HFF-Myc (cell line): ENCODE measurements at places on chromosomes 5 and 9.

GRCh38 chr5:33781286-33781685 lies 110.5 kb downstream of the ADAMTS12 start:
- DNase-seq, result no peak

GRCh38 chr9:133506653-133507038 lies 18.1 kb downstream of the MYMK start:
- DNase-seq, result peak; percentile 37

DNA sequence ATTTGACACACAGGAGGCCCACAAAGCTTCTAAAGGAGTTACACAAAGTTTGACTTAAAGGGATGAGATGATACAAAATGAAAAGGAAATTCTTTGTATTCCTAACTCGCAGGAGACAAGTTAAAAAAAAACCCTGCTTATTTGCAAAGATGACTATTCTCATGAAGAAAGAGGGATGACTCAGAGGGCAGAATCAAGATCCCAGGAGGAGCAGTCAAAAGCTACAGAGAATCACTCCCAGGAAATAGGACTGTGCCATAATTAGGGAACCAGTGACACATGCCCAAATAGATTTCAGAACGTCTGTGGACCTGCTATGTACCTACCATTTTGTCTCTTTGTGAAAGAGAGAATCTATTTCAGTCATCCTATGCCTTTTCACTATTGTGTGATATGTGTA lies 103.5 kb upstream of the ARRDC3 start:
- DNase-seq, result no peak

DNA sequence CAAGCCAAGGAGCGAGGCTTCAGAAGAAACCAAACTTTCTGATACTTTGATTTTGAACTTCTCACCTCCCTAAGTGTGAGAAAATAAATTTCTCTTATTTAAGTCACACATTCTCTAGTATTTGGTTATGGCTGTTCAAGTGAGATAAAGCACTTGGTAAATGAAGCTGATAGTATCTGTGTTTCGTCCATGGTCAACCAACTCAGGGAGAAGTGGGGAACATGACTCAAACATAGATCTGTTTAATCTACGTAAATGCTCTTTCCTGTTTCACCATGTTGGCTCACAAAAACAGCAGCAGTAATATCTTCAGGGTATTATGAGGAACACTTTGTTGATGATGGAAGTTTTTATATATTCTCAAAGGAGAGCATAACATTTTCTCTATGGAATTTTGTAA lies 2167.2 kb upstream of the C9orf72 start:
- DNase-seq, result no peak

- no peak for DNase-seq
Observed at GRCh38 chr5:147860641-147861025, 17.9 kb upstream of the SCGB3A2 start.

- DNase-seq, result no peak
Observed at GRCh38 chr5:151864061-151864748, 60.4 kb downstream of the GLRA1 start.

DNA sequence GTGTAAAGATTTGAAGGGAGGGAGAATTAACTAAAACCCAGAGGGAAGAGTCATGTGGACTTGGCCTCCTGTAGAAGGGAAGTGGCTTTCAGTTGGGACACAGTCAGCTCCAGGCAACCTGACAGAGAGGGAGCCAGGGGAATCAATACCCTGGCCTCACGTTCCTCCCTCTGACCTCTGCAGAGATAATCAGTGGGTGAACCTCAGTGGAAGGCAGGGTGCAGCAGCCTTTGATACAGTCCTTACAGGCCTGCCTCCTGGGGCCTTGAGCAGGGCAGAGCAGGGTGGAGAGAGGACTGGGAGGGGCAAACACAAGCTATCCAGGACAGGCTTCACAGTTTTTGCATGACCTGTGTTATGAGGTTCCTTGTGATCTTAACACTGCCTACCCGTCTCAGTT lies 61.9 kb upstream of the GPBP1 start:
- no peak for DNase-seq

GRCh38 chr5:1975898-1976765 lies 93.4 kb upstream of the IRX4 start:
- DNase-seq, result no peak

DNA sequence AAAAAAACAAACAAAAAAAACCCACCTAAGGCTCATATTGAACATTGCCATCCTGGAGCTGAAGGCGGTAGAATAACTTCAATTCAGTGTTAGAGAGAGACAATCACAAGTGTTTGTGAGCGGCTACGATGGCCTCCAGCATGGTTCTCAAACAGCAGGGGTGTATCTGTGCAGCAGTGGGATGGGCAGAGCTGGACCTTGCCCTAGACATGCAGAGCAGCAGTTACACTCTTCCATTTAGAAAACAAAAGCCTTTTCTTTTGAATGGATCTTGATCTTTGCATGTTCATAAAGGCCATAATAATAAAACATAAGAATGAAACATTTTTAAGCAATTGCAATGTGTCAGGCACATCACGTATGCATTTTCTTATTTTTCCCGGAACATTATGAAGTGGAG lies 50.3 kb downstream of the ARHGAP26 start:
- DNase-seq, result no peak

DNA sequence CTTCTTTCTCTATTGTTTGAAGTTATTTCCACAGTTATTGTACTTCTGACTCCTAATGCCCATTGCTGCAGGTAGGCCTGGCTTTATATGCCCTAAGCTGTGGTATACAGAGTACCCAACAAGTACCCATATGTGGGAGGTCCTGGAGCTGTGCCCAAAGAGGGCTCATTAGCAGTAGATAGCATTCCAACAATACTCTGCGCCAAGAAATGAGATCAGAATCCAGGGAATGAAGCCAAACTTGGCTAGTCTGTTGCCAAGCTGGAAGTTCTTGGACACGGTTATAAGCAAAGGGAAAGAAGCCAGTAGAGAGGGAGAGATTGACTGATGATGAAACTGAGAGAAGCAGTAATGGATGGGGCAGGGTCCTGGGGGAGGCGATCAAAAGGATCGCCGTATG lies 29.7 kb upstream of the FAM169A start:
- peak; percentile 15 for DNase-seq

GRCh38 chr5:160638161-160638742 lies 213.8 kb downstream of the ATP10B start:
- no peak for DNase-seq

DNA sequence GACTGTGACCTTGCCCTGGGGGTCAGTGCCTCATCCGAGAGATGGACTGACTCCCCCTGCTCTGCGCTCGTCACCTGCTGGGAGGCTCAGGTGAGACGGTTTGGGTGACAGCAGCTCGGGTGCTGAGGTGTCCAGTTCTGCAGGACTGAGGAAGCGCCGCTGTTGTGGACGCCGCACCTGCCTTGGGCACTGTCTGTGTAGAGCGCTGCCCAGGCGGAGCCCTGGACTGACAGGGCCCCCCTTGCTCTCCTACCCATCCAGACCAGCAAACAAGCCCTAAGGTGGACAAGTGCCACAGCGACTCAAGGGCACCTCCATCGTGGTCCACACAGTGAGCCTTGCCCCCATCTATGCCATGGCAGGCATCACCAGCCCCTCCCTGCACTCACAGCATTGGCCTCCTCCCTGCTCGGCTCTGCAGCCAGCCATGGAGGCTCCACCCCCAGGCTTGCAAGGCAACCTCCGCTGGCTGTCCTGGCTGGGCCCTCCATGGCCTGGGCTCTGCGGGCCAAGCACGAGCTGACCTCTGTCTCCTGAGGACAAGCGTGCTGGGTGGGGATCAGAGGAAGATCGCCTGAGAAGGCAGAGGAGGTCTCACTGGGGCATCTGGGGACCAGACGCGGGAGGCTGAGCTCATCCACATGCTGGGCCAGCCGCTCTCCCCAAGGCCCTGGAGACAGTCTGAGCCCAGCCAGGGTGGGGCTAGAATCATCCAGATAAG lies 87.1 kb upstream of the COL5A1 start:
- DNase-seq, result peak; percentile 46

- no peak for DNase-seq
Observed at GRCh38 chr5:135482381-135482933, 30.3 kb upstream of the TIFAB start.

DNA sequence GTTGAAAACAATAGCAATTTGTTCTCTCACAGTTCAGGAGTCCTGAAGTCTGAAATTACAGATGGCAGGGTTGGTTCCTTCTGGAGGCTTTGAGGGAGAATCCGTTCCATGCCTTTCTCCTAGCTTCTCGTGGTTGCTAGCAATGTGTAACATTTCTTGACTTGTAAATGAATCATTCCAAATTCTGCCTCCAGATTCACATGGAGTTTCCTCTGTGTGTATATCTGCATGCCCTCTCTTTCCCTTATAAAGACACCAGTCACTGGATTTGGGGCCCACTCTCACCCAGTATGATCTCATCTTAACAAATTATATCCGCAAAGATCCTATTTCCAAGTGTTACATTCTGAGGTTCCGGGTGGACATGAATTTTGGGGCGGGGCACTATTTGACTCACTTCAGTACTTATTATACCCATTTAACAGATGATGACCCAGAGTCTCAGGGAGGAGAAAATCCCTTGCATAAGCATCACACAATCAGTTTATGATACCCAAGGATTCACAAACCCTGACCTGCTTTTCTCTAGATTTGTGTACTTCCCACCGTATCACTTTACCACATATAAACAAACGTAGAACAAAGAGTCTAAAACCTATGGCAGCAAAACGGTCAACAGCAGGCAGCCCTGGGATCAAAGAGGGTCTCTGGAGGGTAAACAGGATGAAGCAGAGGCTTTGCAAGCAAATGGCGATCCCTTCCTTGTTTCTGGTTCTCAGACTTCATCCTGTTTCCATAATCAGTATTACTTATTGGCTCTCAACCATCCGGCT lies 93.7 kb downstream of the C9orf152 start:
- no peak for DNase-seq

- DNase-seq, result no peak
Observed at GRCh38 chr9:122367774-122368460, 2.9 kb upstream of the PTGS1 start.

DNA sequence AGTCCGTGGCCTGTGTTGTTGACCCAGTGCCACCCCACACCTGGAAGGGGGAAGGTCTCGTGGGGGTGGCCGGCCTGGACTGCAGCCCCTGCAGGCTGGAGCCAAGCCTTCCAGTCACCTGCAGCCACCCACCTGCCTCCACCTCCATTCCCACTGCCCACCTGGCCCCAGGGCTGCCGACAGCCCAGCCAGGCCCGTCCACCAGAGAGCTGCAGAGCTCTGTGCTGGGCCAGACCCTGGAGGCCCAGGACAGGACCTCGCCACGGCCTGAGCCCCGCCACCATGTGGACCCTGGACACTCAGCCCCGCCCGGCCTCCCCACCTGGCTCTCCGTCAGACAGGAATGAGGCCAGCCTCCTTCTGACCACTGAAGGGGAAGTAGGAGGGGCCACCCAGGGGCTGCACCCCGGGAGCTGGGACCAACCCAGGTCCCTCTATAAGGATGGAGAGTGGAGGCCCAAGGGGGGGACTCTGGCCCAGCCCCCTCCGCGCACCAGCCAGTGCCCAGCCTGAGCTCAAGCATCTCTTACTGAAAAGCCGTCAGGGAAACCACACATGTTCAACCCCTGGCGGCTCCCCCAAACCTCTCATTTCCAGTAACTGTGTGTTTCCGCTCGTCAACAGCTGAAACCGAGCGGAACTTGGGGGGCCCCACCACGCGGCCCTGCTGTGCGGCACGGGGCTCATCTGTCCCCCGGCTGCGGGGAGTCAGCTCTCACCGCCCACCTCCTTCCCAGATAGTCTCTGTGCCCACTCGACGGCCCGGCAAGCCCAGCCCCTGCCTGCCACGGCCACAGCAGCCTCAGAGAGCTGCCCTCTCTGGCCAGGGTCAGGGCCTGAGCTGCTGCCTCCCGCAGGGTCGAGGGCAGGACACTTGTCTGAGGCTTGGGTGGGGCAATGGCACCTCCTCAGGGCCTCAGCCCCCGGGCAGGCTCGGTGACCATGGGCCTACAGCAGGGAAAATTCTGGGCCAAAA lies 12.8 kb downstream of the NOTCH1 start:
- DNase-seq, result no peak

DNA sequence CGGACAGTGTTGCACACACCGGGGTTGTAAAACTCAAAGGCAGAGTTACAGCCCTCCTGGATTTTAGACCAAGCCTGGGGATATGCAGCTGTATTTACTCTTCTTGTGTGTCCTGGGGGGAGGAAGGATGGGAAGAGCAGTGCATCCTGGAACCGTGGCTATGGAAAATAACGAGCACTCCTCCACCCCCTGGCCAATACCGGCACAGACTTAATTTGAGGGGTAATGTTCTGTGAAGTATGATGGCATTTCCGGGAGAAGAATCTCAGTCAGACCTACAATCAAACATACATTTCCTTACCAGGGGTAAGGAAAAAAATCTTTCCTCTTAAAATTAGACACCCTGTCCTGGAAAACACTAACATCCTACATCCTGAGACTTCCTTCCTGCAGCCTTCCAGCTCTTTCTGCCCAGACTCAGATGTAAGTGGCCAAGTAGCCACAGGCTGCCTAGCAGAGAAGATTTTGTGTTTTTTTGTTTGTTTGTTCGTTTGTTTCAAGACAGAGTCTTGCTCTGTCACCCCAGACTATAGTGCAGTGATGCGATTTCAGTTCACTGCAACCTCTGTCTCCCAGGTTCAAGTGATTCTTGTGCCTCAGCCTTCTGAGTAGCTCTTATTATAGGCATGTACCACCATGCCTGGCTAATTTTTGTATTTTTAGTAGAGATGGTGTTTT lies 11.0 kb upstream of the ERMP1 start:
- peak; percentile 63 for DNase-seq

GRCh38 chr9:101731429-101731828 lies 7.0 kb downstream of the GRIN3A start:
- DNase-seq, result no peak

GRCh38 chr5:128353441-128354107 lies 184.5 kb downstream of the FBN2 start:
- no peak for DNase-seq

DNA sequence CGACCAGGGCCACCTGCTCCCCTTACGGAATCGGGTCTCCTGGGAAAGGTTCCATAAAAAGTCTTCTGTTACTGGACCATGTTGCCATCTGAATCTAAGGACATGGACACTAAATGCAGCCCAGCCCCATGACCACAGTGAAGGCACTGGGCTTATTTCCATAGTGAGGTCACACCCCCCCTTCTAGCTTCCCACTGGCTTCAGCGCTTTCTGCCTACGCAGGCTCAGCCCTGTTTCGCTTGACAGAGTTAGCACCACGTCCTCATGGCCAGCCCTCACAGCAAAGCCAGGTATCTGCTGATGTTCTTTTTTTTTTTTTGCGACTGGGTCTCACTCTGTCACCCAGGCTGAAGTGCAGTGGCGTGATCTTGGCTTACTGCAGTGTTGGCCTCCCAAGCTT lies 14.1 kb downstream of the UCK1 start:
- no peak for DNase-seq

GRCh38 chr5:173859408-173860159 lies 28.6 kb upstream of the CPEB4 start:
- no peak for DNase-seq

DNA sequence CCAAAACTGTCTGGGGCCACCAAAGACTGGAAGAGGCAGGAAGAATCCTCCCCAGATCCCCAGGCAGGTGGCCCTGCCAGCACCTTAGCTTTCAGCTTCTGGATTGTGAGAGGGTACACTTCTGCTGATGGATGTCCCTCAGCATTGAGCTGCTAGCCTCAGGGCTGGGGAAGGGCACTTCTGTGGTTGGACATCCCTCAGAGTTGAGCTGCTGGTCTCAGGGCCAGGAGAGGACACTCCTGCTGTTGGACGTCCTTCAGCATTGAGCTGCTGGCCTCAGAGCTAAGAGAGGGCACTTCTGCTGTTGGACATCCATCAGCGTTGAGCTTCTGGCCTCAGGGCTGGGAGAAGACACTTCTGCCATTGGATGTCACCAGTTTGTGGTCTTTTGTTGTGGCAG lies 83.8 kb upstream of the FCN1 start:
- no peak for DNase-seq
